ENCODE measurements at places on chromosomes 13 and 19.
A peak's percentile ranks its signal among the peaks of the same experiment; 100 is the strongest.

DNA sequence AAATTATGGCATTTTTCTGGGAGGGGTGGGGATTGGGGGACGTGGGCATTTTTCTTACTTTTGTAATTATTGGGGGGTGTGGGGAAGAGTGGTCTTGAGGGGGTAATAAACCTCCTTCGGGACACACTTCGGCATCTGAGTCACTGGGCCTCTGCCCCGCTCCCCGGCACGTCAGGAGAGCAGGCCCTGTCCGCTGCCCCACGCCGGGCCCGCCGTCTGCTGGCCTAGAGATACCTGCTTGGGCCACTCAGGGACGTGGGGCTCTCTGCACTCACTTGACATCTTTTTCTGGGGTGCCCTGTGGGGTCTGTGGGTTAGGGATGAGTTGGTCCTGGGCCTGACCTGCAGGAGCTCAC is 3.5 kb upstream of the FTL start:
- DNase-seq: no peak

DNA sequence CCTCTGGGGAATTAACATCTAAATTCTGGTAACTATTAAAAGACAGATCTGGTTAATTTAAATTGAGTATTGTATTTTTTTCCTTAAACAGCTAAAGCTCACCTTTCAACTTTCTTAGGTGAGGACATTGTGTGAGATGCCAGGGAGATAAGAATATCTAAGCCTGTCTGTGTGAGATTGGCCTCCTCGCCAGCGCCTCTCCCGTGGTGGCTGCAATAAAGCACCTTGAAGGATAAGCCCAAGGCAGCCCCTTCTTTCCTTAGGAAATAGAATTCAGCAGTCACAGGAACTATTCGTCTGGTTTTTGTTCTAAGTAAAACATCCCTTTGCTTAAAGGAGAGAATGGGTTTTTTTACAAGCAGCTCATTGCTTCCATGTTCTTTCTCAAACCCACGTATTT is 24.6 kb downstream of the NAXD start:
- DNase-seq: no peak

DNA sequence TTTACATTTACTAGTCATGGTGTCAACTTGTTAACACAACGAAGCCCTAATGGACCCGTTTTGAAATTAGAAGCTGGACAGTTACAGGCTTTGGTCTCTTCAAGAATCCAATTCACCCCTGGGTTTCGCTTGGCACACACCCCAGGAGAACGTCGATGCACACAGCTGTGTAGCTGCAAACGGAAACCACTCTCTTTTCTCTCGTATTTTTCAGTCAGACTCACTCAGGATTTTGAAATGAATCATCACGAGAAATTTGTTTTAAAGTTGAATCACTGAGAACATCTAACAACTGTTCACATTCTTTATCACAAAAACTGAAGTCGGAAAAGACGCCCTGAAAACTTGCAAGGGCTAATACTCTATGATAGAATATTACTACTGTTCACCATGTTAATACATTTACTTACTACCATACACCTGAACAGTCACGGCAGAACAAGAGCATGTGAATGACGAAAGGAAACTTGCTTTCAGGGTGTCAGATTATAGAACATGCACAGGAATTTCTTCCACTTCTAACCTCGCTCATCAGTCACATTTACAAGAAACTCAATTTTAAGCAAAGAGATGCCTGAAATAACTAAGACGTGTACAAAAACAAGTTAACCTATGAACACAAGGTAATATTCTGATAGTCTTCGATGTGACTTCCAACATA is 4.7 kb downstream of the PNMA8A start:
- DNase-seq: peak; percentile 84

- DNase-seq: no peak
Observed at GRCh38 chr19:4081441-4082129, 14.9 kb upstream of the ZBTB7A start.

- no peak for DNase-seq
Observed at GRCh38 chr13:34458756-34459715, 483.0 kb upstream of the NBEA start.

DNA sequence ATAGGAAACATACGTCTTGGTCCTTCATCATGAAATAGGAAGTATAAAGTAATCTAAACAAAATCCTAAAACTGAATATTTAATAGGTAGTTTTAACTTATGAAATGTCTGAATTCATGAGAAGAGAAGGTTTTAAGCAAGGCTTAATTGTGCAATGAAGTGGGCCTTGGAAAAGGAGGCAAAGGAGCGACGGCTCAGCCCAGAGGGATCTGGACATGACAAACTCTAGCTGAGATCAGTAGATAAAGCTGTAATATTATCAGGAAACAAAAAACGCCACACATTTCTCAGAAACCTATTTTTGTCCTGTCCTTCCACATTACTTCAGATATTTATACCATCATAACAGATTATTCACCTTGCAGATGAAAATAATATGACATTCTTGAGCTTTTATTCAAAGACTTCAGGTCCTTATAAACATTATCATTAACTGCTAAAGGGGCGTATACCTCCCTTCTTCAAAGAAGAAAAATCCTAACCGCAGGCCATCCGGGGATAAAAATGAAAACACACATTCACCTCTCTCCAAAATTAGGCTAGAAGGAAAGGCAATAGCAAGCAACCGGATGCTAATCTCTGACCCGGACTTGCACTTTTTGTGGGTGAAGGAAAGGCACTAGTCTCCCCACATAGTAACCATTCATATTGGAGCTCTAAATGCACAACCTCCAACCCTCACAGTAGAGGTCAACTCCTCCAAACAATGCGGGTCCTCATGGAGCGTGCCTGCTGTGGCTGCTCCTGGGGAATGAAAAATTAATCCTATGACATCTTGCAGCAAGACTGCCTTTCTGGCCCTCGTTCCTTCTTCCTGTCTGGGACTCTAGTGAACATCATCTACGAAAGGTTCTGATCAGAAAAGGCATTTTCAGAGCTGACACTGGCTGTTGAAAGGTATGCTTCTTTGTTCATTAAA is 108.8 kb downstream of the TBC1D4 start:
- peak; percentile 21 for DNase-seq

- DNase-seq: no peak
Observed at GRCh38 chr13:41408746-41409145, 48.6 kb upstream of the RGCC start.

DNA sequence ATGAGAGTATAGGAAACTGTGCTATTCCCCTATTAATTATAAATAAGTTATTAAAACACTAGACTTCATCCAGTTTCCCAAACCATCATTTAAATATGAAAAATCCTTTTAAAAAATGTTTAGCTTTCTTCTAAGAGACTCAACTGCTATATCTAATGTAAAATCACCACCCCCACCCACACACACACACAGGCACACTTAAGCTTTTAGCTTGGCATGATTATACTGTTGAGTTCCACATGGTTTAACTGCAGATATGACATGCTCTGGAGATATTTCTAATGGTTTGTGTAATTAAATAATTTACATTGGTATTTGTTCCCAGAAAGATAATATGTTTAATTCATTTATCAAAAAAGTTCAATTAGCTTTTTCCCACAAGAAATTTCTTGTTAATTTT is 1700.1 kb upstream of the SLC10A2 start:
- no peak for DNase-seq
